ENCODE measurements at places on chromosomes 11 and 22.

GRCh38 chr11:86558207-86558606 is 114.2 kb downstream of the ME3 start:
- no peak for DNase-seq

GRCh38 chr11:37280200-37280599 is 682.2 kb upstream of the RAG2 start:
- DNase-seq = no peak

- no peak for DNase-seq
Observed at GRCh38 chr22:37505989-37506388, 13.2 kb downstream of the CARD10 start.

- DNase-seq = no peak
Observed at GRCh38 chr11:967995-968751, 42.5 kb downstream of the AP2A2 start.

GRCh38 chr11:11028017-11028692 is 170.3 kb upstream of the ZBED5 start:
- peak; percentile 67 for DNase-seq

- DNase-seq = no peak
Observed at GRCh38 chr11:1308743-1309497, 512 bp downstream of the TOLLIP start.

DNA sequence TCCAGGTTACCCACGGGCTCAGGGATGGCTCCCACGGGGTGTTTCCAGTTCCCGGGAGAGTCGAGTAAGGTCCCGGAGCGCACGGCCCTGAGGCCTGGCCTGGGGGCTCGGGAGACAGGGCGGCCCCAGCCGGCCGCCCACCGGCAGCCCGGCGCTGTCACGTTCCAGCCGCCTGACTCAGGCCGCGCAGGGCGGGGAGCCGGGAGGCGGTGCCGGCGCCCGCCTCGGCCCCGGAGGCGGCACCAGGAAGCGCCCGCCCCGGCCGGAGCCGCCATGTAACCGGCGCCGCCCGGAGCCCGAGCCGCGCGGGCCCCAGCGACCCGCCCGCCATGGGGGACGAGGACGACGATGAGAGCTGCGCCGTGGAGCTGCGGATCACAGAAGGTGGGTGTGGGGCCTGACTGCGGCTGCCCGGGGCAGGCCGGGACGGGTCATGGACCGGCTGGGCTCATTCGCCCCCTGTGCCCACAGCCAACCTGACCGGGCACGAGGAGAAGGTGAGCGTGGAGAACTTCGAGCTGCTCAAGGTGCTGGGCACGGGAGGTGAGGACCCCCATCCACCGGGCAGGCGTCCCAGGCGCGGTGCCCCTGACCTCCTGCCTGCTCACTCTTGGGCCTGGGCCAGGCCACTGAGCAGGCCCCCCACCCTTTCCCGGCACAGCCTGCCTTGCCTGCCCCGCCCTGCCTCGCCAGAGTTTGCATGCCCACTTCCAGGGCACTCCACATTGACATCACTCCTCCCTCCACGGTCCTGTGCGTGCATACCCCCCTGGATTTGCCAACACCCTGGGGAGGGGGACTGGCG is at the start of gene RPS6KA4:
RPS6KA4 (plus strand) TSS at position 256 of the 805 bp plus-strand sequence; CDS start at position 330, 74 bp downstream.
- peak; percentile 52 for DNase-seq

DNA sequence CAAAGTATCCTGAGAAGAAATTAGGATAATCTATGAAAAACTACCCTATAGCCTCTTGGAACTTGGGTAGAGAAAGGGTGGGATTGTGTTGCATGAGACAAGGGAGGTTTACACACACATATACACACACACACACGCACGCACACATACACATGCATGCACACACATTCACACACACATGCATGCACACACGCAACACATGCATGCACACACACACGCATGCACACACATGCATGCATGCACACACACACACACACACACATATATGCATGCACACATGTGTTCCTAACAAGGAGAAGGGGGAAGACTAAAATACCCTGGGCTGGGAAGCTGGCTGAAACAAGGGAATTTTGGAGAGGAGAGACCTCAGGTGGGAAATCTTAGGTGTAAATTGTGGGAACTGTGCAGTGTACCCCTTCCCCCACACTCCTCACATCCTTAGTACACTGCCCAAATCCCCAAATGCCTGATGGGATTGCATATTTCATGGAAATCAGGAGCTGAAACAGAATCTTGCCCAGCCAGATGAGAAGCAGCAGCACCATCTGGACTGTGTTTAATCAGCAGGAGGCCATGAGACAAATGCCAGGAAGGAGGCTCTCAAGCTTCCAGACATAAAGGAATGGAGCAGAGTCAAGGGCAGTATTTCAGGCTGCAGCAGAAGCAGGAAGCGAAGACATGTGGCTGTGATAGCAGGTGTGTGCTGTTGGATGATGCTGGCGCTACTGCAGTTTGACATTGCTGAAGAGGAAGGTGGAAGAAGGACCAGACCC is 14.6 kb upstream of the POLD3 start:
- DNase-seq = no peak

GRCh38 chr11:116193321-116194131 is 579.3 kb downstream of the BUD13 start:
- DNase-seq = no peak

- no peak for DNase-seq
Observed at GRCh38 chr22:30290342-30291057, 1.2 kb upstream of the CASTOR1 start.

DNA sequence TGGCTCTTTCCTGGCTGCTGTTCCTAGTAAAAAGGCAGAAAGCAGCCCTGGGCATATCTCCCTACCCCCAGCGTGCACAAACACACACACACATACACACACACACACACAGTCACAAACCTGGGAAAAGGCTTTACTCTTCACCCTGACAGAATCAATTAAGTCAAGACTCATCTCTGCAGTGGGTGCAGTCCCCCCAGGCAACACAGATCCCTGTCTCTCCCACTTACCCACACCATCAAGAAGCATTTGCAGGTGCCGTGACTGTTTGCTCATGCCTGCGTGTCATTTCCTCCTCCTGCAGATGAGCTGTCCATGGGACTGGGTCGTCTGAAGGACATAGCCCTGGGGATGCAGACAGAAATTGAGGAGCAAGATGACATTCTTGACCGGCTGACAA is 28.6 kb downstream of the SNAP29 start:
- DNase-seq = no peak

DNA sequence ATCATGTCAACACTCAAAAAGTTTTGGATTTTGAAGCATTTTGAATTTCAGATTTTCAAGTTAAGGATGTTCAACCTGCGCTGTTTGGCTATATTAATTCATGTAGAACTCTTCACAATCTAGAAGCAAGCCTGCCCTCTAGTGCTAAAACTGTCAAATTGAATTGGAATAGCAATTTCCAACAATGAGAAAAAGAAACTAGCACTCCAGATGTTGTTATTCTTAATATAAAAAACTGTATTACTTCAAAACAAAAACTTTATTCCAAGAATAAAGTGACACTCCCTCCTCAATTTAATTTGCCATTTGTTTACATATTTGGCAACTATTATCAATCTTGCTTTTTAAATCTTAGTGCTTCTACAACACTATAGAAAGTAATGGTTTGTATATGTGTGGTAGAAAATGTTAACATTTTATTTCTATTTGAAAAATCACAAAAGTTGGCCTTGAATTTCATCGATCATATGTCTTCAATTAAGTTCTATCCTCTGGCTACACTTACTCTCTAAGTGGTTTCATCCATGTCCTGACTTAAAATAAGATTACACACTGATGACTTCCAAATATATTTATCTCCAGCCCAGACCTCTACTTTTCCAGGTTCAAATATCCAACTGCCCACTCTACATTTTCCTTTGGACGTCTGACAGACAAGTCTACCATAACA is 36.6 kb downstream of the DCUN1D5 start:
- DNase-seq = no peak

DNA sequence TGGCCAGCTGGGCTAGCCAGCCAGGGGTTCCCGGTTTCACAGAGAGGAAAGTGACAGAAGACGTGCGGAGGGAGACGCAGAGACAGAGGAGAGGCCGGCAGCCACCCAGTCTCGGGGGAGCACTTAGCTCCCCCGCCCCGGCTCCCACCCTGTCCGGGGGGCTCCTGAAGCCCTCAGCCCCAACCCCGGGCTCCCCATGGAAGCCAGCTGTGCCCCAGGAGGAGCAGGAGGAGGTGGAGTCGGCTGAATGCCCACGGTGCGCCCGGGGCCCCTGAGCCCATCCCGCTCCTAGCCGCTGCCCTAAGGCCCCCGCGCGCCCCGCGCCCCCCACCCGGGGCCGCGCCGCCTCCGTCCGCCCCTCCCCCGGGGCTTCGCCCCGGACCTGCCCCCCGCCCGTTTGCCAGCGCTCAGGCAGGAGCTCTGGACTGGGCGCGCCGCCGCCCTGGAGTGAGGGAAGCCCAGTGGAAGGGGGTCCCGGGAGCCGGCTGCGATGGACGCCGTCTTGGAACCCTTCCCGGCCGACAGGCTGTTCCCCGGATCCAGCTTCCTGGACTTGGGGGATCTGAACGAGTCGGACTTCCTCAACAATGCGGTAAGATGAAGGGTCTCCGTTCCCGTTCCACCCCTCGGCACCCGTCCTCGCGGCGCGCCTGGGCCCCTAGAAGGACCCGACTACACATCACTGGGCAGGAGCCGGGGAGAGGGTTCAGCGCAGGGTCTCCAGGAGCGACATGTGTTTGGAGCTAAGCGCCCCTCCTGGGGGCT is at the start of gene CREB3L1:
CREB3L1 (plus strand) TSS at position 41 of the 765 bp plus-strand sequence; CDS start at position 491, 450 bp downstream.
- DNase-seq = no peak

- DNase-seq = no peak
Observed at GRCh38 chr11:41379084-41379483, 80.4 kb downstream of the LRRC4C start.

- no peak for DNase-seq
Observed at GRCh38 chr22:21651521-21652009, 9.5 kb downstream of the SDF2L1 start.

DNA sequence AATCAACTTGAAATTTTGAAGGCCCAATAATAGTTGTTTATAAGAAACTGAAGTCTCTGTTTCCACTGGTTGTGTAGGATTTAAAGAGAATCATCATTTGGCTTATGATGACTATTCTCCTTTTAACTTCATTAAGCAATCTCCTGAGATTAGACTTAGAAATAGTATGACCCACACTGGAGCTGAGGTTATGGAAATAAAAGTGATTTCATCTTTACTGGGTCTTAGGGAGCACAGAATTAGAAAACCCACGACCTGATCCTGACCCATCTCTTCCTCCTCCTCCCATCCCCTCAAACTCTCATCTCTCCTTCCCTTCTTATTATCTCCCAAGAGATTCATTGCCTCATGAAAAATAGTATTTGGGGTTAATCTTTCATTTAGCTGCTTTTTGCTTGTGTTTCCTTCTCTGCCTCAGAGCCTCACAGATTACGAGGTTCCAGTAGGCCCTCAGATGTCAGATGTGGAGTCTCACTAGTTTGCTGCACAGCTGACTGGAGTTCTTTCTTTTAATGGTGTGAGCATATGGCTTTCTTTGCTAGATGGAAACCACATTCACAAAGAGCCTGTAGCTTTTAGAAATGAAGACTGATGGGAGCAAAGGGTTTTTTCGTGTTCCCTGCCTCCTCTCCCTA is 85.0 kb downstream of the ALX4 start:
- no peak for DNase-seq

GRCh38 chr11:69949327-69949726 is 128.8 kb upstream of the ANO1 start:
- DNase-seq = no peak

DNA sequence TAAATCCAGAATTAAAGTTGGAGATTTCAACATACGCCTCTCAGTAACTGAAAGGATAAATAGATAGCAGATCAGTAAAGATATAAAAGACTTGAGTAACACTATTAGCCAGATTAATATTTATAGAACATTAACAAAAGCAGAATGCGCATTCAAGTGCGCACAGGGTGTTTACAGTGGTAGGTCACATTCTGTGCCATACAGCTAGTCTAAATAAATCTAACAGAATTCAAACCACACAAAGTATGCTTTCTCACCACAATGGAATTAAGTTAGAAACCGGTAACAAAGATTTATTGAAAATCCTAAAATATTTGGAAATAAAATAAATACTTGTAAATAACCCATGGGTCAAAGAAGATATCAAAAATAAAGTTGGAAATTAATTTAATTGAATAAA is 341.0 kb downstream of the DYNC2H1 start:
- DNase-seq = no peak

GRCh38 chr22:35549328-35549727 is 8.7 kb downstream of the RASD2 start:
- no peak for DNase-seq

DNA sequence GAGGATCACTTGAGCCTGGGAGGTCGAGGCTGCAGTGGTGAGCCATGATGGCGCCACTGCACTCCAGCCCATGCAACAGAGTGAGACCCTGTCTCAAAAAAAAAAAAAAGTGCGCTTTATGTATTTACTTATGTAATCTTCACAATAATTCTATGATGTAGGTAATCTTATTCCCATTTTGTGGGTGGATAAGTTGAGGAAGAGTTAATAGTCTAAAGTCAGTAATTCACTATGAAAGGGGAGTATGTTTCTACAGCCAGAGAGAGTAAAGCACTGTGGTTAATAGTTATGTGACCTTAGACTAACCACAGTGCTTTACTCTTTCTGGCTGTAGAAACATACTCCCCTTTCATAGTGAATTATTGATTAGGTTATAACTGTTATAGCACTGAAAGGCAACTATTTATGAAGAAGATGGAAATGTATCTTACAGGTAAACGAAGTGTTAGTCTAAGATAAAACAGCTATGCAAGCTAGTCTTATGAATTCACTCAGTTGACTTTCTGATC is 11.9 kb downstream of the CTR9 start:
- no peak for DNase-seq

DNA sequence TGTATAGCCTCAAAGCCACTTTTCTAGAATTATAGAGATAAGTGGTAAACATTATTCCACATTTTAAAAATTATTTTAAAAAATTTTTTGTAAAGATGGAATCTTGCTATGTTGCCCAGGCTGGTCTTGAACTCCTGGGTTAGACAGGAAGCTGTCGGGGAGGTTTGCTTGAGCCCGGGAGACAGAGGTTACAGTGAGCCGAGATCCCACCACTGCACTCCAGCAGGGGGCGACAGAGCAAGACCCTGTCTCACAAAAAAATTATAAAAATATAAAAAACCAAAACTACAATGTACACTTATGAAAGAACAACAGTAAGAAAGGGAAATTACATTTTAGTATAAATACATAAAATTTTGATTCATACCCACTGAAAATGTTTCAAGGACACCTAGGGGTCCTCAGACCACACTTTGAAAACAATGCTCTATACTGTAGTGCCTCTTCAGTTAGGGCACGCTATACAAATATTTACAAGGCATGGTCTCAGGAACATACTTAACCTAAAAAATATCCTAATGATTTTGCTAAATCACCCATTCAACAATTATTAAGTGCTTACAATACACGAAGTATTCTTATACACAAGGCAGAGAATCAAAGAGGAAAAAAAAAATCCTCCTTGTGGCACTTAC is 111.2 kb downstream of the MRTFA start:
- peak; percentile 64 for DNase-seq

- DNase-seq = no peak
Observed at GRCh38 chr11:113556036-113556435, 80.8 kb upstream of the DRD2 start.

- no peak for DNase-seq
Observed at GRCh38 chr11:19848219-19848618, 135.6 kb downstream of the NAV2 start.

DNA sequence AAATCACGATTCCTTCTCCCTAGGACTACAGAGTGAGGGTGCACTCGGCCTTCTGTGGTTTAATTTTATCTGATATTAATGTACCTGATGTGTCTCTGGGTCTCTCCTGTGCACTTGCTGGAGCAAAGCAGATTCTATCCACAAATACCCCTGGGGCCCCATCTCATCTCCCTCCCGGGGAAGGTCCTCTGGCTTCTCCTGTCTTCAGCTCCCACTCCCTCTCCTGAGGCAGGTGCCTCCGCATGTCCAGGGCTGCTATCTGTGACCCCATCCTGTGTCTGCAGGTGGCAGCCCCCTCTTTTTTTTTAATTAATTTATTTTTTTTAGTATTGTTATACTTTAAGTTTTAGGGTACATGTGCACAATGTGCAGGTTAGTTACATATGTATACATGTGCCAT is 558.7 kb downstream of the BRD1 start:
- no peak for DNase-seq
